ENCODE measurements at places on chromosomes 3 and 15.

- DNase-seq, result no peak
Observed at GRCh38 chr3:113329757-113330156, 111.5 kb downstream of the CFAP44 start.

DNA sequence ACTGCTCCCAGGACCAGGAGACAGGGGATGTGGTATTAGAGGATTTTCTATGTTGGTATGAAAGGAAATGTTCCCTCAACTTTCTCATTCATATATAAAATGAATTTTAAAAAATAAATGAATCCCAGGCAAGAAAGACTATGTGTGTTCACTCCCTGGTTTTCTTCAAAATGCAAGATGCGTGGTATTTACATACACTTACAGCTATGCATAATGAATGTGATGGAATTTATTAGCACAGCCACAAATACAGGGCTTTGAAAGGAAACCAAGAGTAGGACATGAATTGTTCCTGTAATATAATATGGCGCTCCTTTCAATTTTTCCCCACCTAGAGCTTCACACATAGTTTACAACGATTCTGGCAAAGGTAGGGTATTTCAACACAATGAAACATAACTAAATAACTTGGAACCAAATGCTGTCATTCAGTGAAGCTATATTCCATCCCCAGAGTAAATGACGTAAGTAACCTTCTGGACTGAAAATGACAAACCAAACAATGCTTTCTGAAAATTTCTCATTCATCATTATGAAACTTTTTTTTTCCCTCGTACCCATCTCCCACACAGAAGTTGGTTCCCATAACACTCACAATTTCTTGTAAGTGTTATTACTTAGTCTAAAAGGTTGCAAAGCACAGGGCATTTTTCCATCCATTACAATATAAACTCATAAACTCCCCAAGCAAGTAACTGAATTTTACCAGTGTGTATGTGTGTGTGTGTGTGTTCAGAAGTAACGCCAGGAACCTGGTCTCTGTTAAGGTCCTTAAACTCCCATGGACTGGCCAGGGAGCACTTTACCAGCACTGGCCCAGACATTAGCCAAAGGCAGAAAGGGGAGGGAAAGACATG is 41.8 kb downstream of the CBLB start:
- DNase-seq, result no peak

DNA sequence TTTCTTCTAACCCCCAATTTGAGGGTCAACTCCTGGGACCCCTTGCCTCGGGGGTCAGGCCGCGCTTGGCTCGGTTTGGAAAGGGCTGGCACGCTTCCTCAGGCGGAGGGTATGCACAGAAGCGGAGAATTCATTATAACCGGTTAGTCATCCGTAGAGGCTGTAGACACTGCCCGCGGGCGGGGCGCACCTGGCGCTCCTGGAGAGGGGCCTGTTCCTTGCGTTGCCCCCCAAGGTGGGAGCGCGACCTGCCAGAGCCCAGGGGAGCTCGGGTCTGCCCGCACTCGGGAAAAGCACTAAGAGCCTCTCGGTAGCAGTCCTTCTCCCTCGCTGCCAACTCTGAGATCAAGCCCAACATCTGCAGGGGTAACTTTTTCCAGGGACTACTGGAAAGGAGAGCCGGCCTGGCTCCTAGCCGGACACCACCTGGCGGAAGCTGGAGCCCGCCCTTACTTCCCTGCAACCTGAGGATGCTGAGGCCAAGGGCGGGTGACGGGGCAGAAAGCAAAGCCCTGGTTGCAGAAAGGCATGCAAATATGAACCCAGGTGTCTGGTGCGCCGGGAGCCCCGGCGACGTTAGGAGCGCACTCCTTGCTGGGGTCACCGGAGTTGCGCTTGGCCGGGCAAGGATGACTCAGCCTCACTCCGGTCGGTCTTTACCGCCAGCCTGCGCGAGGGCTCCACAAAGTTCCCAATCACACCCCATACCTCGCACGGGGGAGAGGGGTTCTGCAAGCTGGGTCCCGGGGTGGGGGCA is 1.5 kb upstream of the CACNA2D3 start:
- DNase-seq, result no peak

GRCh38 chr15:41161336-41161735 is 45.3 kb upstream of the INO80 start:
- DNase-seq, result no peak

DNA sequence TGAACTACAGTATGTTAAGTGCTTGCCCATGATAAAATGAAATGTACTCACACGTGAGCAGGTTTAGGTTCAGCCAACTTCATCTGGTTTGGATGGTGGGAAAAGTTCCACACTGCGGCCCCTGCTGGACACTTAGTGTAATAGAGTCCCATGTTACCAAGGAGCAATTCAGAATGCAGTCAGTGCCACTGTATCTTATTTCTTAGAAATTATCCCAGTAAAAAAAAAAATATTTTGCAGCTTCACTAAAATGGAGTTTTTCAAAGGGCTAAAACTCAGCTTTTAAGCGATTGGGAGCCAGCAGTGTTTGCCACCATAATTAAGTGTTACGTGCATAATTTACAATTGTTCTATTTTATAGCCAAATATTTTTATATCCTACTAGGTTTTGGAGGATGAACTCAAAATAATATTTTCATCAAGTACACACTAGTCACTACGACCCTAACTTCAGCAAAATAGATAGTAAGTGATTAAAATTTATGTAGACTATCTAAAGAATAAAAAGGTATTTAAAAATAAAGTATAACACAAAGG is 371.7 kb upstream of the GBE1 start:
- DNase-seq, result no peak

DNA sequence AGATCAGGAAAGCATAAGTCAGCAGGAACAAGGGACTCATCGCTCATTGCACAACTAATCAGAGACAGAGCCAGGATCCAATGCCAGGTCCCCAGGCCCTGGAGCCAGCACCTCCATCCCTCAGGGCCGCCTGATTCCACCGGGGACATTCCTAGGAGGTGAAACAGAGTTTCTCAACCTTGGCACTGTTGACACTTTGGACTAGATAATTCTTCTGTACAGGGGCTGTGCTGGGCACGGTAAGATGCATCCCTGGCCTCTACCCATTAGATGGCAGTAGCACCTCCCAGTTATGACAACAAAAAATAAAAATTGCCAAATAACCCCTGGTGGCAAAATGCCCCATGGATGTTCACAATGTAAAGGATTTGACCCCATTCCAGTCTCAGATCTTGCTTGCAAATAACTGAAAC is 127.7 kb downstream of the MTHFS start:
- DNase-seq, result no peak

GRCh38 chr3:36906504-36907149 is 38.2 kb downstream of the TRANK1 start:
- DNase-seq, result no peak

DNA sequence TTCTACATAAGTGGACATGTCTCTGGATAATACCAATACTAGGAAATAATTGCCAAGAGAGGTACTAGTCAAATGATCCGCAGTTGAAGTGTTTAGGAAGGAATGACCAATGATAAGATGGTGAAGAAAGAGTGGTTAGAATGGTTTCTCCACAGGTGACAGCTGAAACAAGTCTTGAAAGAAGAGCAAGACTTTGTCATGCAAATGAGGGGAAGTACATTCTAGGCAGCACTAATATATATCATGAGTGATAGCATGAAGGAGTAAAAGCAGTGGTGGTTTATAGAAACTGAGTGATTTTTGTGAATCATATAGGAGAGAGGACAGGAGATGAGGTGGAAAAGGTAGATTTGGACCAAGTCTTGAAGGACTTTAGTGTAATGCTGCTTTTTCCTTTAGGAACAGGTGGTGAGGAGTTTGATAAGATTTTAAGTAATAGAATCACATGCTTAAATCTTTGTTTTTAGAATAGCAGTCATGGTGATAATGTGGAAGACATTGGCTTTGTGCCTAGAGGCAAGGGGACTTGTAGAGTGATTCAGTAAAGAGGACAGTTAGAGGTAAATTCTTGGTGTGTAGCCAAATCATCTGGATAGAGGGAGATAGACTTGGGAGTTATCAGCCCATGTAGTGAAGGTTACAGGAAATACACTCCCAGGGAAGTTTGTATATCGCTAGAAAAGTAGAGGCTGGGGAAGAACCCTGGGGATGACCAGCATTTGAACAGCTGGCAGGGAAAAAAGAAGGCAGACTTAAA is 31.9 kb downstream of the SLMAP start:
- DNase-seq, result no peak

DNA sequence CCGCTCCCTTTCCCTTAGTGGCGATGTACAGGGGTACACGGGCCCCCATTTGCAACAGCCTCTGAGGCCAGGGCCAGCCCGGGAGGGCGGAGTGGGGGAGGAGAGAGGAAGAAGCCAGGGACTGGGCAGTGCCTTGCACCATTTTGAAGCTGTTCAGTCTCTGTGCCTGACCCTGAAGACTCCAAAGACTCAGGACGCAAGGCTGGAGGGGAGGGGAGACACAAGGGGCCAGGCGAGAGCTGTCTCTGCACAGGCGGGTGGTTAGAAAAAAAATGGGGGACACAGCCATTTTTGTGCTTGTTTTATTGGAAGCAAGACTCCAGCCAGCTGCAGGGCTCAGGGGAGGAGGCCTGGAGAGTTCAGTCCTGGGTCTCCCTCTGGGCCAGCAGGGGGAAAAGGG is 1.6 kb downstream of the RPP25 start:
- no peak for DNase-seq

GRCh38 chr15:44861917-44862316 is 94.6 kb upstream of the TERB2 start:
- no peak for DNase-seq

DNA sequence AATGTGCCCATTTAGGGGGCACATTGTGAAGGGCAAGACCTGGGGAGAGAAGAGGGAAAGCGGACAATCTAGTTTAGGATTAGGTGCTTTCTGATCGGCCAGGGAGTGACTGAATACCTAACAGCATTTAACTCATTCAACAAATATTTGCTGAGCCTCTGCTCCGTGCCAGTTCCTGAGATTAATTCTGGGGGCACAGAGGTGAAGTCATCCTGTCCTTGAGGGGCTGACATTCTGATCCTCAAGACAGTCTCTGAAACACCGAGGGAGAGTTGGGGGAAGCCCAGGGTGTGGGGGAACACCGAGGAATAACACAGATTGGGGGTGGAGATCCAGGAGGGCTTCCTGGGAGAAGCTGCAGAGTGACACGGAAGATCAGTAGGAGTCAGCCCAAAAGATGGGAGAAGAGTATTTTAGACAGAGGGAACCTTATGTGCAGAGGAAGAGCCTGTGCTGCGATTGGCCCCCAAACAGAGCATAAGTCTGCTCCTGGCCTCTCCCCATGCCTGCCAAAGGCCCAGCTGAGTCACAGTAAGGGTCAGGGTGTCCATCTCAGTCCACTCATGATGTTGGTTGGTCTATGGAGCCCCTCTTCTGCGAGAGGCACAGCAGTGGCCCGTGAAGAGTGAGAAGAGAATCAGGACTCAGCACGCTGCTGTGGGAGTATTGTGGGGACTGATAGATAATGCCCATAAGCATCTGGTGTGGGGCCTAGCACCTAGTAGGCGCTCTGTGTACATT is 60.2 kb downstream of the AMOTL2 start:
- DNase-seq, result no peak

GRCh38 chr3:52269776-52270175 is 8.7 kb downstream of the WDR82 start:
- no peak for DNase-seq

- DNase-seq, result no peak
Observed at GRCh38 chr3:173399044-173399443, 1.5 kb downstream of the NLGN1 start.
